Fibroblast of pulmonary artery (primary cell): ENCODE measurements at places on chromosomes 12 and 14.

GRCh38 chr12:66255737-66256136 lies 46.6 kb upstream of the HELB start:
- DNase-seq = no peak

DNA sequence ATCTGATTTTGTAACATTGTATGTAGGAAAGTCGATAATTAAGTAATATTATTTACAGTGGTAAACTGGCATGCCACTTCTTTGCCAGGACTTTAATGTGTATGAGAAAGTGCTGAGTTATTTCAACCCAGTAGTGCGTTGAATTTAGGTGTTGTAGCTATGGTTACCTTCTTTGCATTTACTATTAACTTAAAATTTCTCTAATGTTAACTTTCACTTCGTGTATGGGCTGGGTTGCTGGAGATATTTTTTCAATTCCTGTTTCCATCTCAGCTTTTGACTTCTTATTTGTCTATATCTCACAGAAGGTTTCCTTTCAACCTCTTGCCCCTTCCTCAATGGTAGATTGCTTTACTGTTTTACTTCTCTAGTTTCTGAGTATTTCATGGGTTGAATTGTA lies 1345.6 kb downstream of the FSCB start:
- DNase-seq = no peak

DNA sequence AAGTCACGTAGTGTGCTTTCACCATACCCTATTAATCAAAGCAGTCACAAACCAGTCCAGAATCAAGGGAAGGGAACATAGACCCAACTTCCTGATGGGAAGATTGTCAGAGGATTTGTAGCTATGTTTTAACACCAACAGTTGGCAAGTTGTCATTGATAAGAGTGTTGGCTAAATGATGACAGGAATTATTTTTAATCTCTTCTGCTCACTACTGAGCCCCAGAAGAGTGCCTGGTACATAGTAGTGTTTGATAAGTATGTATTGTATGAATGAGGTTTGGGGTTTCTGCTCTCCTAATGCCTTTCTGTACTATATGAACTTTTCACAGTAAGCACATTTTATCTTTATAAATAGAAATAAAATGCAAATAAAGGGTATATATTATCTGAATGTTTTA lies 14.7 kb downstream of the HCFC2 start:
- no peak for DNase-seq

DNA sequence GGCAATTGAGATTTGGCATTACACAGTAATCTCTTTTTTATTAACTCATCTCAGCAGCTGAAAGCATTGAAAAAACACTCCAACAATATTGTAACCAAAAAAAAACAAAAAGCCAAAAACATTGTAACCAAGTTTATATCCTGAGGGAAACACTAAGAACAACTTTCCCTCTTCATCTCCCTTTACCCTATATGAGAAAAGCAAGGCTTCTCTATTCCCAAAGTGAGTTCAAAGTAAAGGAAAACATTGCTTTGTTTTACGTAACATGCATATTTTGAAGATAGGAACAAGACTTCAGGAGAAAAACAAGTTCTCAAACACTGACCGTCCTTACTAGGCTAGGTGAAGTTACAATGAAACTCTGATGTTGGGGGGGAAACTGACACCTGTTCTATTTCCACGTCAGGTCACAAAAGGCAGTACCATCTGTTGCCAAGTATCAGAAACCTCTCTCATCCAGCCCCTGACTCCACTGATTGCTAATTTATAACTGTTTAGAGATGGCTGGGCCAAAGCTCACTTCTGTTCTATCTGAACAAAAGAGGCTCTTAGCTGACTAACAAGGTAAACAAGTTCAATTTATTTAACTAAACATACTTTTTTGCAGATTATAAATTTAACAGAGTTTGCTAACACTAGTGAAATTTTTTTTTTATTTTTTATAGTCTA lies 67.9 kb upstream of the PLXNC1 start:
- DNase-seq = no peak

DNA sequence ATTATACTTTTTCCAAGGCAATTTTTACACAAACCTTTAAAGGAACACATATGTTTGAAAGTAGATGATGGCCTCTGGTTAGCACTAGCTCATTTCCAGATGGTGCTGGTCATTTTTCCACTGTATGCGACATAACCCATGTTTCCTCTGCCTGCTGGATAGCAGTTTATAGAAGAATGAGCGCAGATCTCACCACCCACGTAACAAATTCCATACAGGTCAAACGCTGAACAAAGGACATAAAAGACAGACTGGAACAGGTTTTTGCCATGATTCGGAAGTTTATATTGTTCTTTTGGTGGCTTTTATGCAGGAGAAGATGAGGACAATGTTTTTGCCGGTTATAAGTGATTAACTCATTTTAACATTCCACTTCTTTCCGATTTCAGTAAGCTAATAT lies 30.7 kb downstream of the PPP1R36 start:
- DNase-seq = no peak

DNA sequence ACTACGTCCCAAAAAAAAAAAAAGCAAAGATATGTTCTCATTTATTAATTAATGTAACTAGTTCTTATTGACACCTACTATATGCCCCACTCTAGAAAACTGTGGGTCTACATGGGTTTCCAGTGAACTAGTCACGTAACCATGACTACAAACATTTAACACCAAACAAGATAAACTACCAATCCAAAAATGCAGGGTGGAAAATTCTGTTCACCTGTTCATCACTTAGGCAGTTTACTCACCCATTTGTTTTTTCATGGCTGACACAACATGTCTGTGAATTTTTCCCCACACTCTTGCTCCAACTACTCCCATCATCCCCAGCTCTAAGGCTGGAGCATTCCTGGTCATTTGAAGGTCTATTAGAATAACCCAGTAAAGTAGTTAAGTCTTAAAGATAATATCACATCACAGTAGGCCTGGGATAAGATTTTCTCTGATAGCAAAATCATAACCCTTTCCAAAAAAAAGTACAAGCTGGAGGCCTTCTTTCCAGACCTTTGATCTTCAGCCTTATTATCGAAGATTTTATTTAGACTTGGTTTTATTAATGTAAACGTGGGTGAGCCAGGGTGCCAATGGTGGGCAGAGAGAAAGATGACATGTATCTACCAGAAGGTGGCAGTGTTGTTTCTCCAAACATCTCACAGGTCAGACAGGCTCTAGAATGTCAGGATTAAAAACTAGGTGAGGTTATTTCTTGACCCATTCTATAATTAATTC lies 61.6 kb upstream of the DAAM1 start:
- DNase-seq = peak; percentile 80

GRCh38 chr14:50792051-50792477 lies 38.9 kb downstream of the NIN start:
- DNase-seq = no peak

GRCh38 chr12:1091350-1091749 lies 100.3 kb downstream of the ERC1 start:
- no peak for DNase-seq

GRCh38 chr12:6555018-6555691 lies 687 bp downstream of the IFFO1 start:
- DNase-seq = no peak

- DNase-seq = no peak
Measured at GRCh38 chr12:77619425-77619824, 211.3 kb upstream of the NAV3 start.

- DNase-seq = no peak
Measured at GRCh38 chr12:118467641-118468305, 91.4 kb downstream of the SUDS3 start.

DNA sequence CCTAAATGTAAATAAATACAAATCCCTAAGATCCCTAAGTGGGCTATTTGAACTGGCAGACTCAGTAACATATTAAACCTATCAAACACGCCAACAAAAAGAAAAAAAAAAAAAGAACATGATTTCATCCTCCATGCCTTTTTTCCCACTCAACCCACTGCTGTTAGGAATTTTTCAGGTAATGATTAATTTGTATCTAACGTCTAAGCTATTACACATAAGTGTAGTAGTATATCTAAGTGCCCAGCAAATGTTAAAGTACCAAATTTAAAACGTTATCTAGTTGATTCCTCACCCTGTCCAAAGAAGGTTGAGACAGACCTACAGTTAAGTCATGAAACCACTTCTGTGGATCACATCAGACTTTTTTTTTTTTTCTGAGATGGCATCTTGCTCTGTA lies 16.4 kb upstream of the ARID4A start:
- DNase-seq = no peak

GRCh38 chr14:75252254-75252837 lies 26.3 kb upstream of the FOS start:
- DNase-seq = no peak

DNA sequence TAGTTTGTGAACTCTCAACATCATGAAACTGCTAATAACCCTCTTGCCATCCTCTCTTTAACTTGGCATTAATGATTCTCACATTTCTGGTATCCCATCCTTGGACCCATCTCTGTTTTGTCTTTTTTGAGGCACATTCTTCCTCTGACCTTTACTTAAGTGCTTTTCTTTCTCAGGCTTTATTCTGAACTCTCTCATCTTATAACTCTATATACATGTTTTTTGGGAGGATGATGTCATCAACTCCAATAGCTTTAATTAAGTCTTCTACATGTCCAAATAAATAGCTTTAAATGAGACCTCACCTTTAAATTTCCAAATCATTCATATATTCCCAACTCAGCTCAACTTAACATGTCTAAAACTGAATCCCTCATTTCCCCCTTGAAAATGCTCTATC lies 88.4 kb downstream of the PPFIA2 start:
- DNase-seq = no peak

- no peak for DNase-seq
Measured at GRCh38 chr12:47560415-47560814, 145.4 kb downstream of the RPAP3 start.

DNA sequence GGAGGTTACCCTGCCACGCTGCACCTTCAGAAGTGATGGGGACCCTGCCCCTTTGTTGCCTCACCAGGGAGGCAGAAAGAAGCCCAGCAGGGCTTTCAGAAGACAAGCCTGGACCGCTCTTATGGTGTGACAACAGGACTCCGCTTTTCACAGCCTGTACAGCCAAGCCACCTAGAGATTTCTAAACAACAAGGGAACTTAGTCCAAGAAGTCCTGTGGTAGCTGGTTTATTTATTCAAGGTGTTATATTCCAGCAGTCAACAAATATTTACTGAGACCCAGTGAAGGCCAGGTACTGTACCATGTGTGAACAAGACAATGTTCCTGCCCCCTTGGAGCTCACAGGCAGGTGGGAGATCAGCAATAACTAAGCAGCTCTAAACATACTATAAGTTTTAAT lies 4.0 kb upstream of the TMEM229B start:
- no peak for DNase-seq
